ENCODE measurements at places on chromosomes 1 and 21. TPM values are rescaled to one million over a fixed set of nuclear protein-coding genes. Genes with fewer than 3 reads are reported as not detected.

RABIF gene
- total RNA-seq = 5.3 TPM

SH2D2A gene
- total RNA-seq = 1.6 TPM

SELE gene
- total RNA-seq = 20.1 TPM

TCEA3 gene
- total RNA-seq = 48.4 TPM

SPRR2D gene
- total RNA-seq = not detected

ACADM gene
- 45.7 TPM for total RNA-seq

IFNLR1 gene
- 0.49 TPM for total RNA-seq

SPATA46 gene
- not detected for total RNA-seq

IKBKE gene
- total RNA-seq = 4.1 TPM

TSPEAR gene
- total RNA-seq = not detected

LORICRIN gene
- total RNA-seq = not detected

- no peak for DNase-seq
Measured at GRCh38 chr21:17578162-17578561, 34.5 kb downstream of the BTG3 start.

GRCh38 chr1:203289281-203289981 lies 15.9 kb upstream of the BTG2 start:
- no peak for DNase-seq

- no peak for DNase-seq
Measured at GRCh38 chr1:46136711-46137110, 4.3 kb upstream of the PIK3R3 start.

- no peak for DNase-seq
Measured at GRCh38 chr1:204829133-204829825, 41.4 kb upstream of the NFASC start.

DNA sequence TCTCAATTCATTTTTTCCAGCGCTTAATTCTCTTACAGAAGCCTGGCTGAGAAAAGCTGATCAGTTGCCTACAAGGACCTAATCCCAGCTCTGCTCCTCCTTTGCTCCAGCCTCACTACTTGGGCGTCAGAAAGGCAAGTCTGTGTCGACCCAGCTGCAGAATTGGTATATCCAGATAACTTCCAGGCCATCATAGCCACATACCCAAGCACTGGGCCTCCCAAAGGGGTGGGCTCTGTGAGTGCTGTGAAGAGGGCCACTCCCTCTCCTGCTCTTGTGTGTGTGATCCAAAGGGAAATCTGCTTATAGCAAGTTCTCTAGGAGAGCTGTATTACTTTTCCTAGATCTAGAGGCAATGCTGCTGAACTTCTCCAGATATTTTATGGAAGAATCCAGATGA lies 18.1 kb downstream of the LMOD1 start:
- no peak for DNase-seq

DNA sequence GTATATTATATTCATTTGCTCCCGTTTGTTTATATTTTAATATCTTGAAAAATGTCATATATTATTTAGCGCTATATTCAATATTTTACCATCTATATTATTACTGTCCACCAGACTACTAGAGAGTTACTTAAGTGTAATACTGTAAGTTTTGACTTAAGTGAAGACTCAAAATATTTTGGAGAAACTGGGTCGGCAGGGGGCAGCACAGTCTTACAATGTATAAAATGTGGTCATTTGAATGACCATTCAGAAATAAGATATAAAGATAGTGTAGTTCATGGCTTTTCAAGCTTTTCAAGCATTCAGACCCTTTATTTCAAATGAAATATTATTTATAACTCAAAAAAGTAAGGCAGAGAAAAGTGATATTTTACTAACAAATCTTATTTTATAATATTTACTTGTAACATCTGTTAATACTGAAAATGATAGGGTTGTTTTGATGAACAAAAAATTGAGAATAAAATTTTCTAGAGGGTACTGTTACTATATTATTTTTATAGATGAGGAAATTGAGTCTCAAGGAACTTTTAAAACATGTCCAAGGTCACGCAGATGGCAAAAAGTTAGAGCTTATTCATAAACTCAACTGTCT lies 89.0 kb upstream of the SERTAD4 start:
- DNase-seq = peak; percentile 91

DNA sequence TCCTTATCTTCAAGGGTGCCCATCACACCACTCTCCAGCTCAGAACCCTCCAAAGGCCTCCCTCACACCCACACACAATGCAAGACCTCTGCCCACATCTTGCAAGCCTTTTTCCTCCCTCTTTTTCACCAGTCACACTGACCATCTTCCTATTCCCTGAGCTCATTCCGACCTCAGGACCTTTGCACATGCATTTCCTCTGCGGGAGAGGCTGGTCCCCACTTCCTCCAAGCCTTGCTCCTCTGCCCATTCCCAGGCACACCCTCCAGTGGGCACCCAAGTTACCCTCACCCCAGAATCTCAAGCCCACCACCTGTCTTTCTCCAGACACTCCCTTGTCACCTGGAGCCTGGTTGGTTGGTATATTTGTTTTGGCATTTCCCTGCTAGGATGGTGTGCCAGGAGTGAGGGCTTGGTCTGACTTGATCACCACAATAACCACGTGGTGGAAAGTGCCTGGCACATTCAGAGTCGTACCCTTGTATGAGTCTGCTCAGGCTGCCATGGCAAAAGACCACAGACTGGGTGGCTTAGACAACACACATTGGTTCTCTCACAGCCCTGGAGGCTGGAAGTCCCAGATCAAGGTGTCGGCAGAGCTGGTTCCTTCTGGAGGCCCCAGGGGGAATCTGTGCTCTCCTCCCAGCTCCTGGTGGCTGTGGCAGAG lies 13.2 kb downstream of the MX2 start:
- no peak for DNase-seq

- DNase-seq = no peak
Measured at GRCh38 chr1:171793636-171794035, 12.2 kb downstream of the METTL13 start.

GRCh38 chr1:43059640-43060574 lies 101.2 kb upstream of the SLC2A1 start:
- no peak for DNase-seq

- no peak for DNase-seq
Measured at GRCh38 chr21:17911628-17912027, 92.5 kb upstream of the C21orf91 start.

GRCh38 chr1:114040273-114041015 lies 61.2 kb downstream of the OLFML3 start:
- no peak for DNase-seq

GRCh38 chr1:50108497-50109059 lies at the start of gene ELAVL4:
ELAVL4 (plus strand) TSS chr1:50108920; CDS start chr1:50109190, 270 bp downstream.
- DNase-seq = no peak

GRCh38 chr1:167555971-167556714 lies 2.6 kb upstream of the CREG1 start:
- DNase-seq = peak; percentile 87

- DNase-seq = no peak
Measured at GRCh38 chr1:44596511-44596910, 77.8 kb downstream of the TMEM53 start.

DNA sequence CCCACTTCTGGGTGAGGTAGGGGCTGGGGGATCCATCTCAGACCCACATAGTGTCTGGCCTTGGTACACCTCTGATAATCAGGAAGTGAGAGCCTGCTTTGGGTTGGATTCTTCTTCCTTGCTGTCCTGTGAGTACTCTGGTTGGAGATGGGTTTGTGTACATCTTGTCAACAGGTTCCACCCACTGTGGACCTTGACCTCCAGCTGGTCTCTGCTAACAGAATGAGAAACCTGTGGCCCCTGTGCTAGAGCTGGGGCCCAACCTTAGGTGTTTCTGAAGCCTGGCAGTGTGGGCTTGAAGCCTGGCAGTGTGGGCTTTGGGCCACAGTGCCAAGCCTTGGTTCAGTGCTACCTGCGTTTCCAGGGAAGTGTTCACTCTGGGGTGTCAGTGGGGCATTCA lies 2.6 kb downstream of the ZBTB48 start:
- DNase-seq = no peak

GRCh38 chr1:51729824-51730301 lies 113.0 kb downstream of the OSBPL9 start:
- DNase-seq = peak; percentile 65

- no peak for DNase-seq
Measured at GRCh38 chr1:193275773-193276172, 89.4 kb upstream of the B3GALT2 start.

DNA sequence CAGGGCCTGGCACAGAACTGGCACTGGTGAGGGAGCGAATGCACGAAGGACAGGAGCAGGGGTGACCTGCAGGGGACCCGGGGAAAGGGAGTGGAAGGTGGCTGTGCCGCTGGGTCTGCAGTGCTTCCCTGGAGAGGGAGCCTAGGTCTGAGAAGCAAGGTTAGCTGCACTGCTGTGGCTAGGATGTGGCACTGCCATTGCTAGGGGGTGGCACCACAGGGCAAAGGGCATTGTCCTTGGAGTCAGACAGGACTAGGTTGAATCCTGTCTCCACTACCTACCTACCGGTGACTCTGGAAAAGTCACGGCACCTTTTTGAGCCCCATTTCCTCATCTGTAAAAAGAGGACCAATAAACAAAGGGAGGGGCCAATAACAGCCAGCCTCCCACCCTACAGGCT lies 28.3 kb downstream of the SLC1A7 start:
- no peak for DNase-seq

GRCh38 chr1:204441558-204441957 lies 29.9 kb upstream of the PPP1R15B start:
- no peak for DNase-seq

DNA sequence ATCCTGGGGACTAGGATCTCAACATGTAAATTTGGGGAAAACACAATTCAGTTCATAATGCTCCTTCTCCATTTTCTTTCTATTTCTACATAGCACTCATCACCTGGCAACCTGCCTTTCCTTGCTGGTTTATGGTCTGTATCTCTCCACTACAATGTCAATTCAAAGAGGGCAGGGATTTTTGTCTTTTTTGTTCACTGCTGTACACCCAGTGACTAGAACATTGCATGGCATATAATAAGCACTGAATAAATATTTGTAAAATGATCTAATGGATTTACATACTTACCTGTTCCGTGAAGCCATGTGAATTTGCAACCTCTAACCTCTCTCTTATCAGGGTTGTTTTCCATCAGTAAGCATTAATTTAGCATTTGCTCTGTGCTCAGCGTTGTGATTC lies 27.4 kb upstream of the TBX15 start:
- DNase-seq = no peak

DNA sequence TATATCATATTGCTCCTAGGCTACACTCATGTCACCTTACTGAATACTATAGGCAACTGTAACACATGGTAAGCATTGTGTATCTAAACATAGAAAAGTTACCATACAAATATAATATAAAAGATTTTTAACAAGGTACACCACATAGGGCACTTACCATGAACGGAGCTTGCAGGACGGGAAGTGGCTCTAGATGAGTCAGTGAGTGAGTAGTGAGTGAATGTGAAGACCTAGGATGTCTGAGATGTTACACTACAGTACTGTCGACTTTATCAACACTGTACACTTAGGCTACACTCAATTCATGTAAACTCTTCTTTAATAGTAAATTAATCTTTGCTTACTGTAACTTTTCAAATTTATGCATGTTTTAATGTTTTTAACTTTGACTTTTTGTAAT lies 81.0 kb upstream of the PLD5 start:
- DNase-seq = no peak

DNA sequence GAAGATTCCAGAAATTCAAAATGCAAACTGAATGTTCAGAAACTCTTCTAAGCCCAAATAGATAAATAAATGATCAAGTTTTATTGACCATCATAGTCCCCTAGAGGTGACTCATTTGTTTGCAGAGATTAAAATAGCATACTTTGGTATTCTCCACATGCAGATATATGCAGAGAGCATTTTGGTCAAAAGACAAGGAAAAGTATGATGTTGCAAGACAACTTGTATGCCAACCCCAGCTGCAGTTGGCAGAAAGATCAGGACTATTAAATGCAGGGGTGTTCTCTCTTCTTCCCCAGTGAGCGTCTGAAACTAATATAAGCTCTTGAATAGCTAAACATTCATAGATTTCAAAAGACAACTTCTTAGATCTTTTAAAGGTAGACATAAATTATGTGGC lies 404.9 kb downstream of the LTN1 start:
- DNase-seq = no peak

DNA sequence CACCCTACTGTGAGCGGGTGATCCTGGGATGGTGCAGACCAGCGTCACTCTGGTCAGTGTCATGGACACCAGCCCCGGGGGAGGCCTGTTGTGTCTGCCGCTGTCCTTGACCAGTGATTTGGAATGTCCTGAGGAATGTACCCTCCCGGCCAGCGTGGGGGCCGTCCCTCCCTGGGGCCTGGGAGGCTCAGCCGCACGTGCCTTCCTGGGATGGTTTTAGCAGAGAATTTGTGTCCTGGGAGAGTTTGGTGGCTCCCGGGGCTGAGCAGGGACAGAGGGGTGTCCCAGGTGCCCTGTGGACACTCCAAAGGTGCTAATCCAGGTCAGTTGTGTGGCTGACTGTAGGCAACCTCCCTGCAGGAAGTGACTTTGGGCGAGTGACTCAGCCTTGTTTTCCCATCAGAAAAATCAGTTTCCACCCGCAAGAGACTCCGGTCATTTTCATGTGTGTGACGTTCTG lies 6.2 kb downstream of the ARHGEF16 start:
- no peak for DNase-seq

GRCh38 chr1:207902566-207902965 lies 8.4 kb downstream of the CD34 start:
- no peak for DNase-seq

GRCh38 chr1:243680860-243681259 lies 169.2 kb downstream of the AKT3 start:
- no peak for DNase-seq

DNA sequence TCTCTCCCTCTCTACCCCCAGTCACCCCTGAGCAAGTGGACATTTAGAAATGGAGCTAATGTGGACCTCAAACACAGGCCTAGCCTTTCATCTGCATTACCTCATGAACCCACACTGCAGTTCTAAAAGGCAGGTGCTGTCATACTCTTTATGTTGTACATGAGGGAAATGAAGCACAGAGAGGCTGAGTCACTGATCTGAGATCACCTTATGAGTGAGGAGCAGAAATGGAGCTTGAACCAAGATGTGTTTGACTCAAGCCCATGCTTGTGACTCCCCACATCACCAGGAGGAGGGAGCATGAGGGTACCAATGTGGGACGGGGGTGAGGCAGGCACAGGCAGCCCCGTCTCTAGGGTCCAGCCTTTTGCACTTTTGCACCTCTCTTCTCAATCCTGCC lies 702.8 kb downstream of the PTPRU start:
- no peak for DNase-seq

GRCh38 chr1:39540504-39541031 lies 36.0 kb downstream of the PABPC4 start:
- peak; percentile 79 for DNase-seq

GRCh38 chr1:203140743-203141520 lies 13.4 kb downstream of the ADORA1 start:
- no peak for DNase-seq

GRCh38 chr1:186559601-186560116 lies 98.7 kb upstream of the PDC start:
- DNase-seq = no peak

Measured in sciatic nerve (tissue), 2 donors.